ENCODE measurements at places on chromosomes 6 and 20.
A peak's percentile ranks its signal among the peaks of the same experiment; 100 is the strongest.

- DNase-seq, result no peak
Observed at GRCh38 chr20:37414224-37415035, 68.5 kb downstream of the SRC start.

DNA sequence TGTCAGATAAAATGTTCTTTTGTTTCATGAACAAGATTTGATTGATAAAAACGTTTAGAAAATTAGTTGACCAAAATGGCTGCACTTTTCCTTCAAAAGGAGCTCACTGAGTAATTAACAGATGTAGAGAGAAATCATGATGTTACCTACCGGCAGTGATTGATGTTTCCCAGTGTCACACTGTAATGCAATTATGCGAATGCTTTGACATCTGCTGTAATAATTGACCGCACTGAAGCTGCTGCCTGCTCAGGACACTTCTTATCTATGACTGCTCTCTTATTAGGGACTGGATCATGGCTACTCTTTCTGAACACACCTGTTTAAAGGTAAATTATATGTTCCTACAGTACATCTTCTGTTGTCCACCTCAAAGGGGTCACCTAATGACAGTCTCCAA is 94.6 kb downstream of the GPR63 start:
- DNase-seq, result no peak

DNA sequence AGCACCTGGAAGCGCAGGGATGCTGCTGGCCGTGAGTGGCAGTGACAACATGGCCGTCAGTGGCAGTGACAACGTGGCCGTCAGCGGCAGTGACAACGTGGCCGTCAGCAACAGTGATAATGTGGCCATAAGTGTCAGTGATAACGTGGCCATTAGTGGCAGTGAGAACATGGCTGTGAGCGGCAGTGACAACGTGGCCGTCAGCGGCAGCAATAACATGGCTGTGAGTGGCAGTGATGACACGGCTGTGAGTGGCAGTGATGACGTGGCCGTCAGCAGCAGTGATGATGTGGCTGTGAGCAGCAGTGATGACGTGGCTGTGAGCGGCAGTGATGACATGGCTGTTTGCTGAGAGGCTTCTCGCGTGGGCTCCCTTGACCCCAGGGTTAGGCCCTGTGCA is 169.8 kb downstream of the ERMARD start:
- no peak for DNase-seq

- DNase-seq, result no peak
Observed at GRCh38 chr6:1496836-1497760, 107.7 kb downstream of the FOXF2 start.

- no peak for DNase-seq
Observed at GRCh38 chr20:8518878-8519277, 386.8 kb downstream of the PLCB1 start.

GRCh38 chr6:40328386-40328985 is 258.7 kb downstream of the LRFN2 start:
- no peak for DNase-seq

- DNase-seq, result no peak
Observed at GRCh38 chr6:127272576-127272975, 5.9 kb downstream of the RNF146 start.

DNA sequence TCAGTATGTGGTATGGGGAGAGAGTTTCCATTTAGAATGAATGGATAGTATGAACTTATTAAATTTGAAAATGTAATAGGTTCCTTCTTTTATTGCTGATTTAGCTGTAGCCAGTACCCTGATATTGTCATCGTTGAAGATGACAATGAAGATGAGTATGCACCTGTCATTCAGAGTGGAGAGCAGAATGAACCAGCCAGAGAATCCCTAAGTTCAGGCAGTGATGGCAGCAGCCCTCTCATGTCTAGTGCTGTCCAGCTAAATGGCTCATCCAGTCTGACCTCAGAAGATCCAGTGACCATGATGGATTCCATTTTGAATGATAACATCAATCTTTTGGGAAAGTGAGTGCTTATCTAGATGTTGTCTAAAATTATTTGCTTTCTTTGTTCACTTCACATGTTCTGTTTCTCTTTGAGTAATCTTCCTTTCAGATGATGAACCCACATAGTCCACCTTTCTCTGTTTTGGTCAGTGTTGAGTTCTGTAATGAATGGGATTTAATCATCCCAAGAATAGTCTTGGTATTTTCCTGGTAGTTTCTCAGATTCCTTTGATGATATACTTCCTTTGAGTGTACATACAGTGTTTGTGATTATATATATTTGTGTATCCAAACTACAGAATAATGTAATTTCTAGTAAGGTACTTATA is 23.3 kb downstream of the HSF2 start:
- no peak for DNase-seq

DNA sequence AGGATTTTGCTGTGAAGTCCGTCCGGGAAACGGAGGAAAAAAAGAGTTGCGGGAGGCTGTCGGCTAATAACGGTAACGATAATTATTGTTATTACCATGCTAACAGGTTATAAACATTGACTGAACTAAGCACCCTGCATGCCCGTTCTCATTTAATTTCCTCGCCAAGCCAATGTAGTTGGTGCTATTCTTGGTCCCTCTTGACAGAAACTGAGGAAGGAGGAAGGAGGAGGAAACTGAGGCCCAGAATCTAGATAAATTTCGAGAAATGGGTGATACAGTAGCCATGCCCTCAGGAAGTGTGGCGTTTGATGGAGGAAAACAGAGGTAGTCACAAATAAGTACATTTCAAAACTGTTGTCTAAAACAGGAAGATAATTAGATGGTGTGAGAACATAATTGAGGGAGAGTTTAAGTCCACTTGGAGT is 474 bp downstream of the TPX2 start:
- no peak for DNase-seq

- DNase-seq, result no peak
Observed at GRCh38 chr6:108831104-108831503, 17.1 kb upstream of the ARMC2 start.

- DNase-seq, result no peak
Observed at GRCh38 chr6:21801446-21802174, 208.1 kb downstream of the SOX4 start.

GRCh38 chr20:63580796-63581461 is 6.9 kb upstream of the HELZ2 start:
- peak; percentile 26 for DNase-seq

- DNase-seq, result no peak
Observed at GRCh38 chr20:20410678-20411077, 42.8 kb downstream of the INSM1 start.

DNA sequence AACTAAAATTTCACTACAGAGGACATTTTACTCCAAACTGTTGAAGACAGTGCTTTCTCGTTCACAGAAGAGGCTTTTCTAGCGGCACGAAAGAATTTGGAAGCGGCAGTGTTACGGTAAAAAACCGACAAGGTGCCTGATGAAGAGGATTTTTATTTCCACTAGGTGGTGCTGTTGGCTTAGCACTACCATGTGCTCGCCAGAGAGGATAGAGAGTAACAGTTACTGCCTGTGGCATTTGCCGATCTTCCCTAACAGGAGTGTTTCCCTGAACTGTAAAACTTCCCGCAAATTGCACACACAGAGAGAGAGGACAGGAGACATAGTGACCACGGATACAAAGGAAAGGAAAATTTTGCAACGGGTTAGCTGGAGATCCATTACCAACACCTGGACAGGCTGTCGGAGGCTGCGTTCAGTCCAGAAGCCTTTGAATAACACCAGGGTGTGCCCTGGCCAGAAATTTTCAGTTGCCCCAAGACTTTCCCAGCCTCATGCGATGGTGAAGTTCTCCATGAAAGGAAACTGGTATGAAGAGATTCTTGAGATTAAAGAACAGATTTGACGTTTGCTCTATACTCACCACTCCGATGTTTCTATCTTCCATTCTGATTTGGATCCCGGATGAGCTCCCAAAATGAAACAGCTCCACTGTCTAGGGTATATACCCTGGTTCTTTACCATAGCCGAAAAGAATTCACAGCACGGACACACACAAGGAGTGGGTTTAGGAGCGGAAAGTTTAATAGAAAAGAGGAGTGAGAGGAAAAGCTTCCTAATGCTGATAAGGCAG is 48.1 kb downstream of the HLA-DPB1 start:
- DNase-seq, result peak; percentile 17

DNA sequence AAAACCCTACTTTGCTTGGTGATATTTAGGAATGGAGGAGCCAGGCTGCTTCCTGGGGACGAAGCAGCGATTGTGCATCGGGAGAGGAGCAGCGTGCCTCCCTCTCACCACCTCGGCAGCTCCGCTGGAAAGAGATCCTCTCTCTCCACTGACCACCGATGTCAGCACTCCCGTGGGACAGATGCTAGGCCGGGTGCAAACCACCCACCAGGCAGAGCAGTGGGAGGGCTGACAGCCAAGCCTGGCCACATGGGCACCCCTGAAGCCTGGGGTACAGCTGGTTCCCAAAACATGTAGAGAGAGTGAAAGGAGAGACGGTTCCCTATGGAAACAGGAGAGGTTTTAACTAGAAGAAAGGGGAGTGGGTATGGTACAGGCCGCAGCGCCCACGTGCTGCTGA is 220.0 kb downstream of the ANKRD60 start:
- no peak for DNase-seq

GRCh38 chr6:166877906-166878305 is 78.4 kb downstream of the RNASET2 start:
- no peak for DNase-seq

GRCh38 chr20:3812259-3812681 is 8.1 kb upstream of the AP5S1 start:
- no peak for DNase-seq

DNA sequence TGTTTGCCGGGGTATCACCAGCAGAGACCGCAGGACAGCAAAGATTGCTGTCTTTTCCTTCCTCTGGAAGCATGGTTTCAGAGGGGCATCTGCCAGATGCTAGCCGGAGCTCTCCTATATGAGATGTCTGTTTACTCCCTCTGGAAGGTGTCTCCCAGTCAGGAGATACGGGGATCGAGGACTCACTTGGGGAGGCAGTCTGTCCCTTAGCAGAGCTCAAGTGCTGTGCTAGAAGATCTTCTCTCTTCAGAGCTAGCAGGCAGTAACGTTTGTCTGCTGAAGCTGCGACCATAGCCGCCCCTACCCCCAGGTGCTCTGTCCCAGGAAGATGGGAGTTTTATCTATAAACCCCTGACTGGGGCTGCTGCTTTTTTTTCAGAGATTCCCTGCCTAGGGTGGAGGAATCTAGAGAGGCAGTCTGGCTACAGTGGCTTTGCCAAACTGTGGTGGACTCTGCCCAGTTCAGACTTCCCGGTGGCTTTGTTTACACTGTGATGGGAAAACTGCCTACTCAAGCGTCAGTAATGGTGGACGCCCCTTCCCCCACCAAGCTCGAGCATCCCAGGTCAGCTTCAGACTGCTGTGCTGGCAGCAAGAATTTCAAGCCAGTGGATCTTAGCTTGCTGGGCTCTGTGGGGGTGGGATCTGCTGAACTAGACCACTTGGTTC is 133.0 kb upstream of the FLRT3 start:
- DNase-seq, result no peak

DNA sequence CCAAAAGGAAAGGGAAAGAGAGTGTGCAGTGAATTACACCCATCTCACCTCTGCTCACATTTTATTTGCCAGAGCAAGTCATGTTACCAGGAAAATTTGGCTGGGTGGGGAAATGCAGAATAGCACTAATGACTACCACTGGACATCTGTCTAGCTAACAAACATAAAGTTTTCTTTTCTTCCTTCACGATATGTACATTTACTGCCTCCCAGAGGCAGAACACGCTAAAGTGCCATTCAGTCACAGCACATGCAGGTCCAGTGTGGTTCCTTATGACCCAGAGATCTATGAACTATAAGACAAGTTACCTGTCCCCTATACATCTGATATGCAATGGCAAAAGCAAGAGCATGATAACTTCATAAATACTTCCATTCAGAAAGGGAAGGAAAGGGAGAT is 194.1 kb downstream of the OGFRL1 start:
- no peak for DNase-seq

DNA sequence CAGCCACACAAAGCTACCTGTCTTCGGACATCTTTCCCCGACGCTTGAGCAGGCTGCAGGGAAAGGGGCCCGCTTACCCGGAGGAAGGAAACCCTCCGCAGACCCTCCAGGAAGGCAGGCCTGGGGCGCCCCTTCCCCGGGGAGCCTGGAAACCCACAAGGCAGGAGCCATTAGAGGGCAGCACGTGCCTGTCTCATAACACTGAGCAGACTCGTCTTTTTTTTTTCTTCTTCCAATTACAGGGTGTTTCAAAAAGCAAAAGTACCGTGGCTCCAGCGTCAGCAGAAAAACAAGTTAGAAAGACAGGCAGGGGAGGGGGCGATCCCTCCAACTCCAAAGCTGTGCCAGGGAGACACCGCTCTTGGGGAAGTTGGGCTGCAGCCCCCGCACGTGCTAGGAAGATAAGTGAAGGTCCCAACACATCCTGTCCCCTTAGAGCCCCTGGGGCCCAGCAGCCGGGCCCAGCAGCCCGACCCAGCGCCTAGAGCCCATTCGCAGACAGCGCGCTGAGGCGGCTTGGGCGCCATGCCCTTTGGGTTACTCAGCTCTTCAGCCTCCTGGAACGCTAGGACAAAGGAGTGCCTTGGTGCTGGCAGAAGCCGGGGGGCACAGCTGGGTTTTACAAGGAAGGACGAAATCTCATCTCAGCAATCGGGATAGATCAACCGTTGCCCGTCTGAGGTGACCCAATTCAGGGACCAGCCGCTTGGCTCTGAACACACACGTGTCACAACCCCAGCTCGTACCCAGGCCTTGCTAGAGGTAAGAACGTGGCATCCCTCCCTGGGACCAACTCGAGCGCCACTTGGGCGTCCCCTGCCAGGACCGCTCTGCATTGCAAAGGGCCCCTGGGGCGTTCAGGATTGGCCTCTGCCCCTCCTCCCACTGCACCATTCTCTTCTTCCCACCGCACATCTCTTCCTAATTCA is 136.3 kb downstream of the LY86 start:
- DNase-seq, result peak; percentile 28

DNA sequence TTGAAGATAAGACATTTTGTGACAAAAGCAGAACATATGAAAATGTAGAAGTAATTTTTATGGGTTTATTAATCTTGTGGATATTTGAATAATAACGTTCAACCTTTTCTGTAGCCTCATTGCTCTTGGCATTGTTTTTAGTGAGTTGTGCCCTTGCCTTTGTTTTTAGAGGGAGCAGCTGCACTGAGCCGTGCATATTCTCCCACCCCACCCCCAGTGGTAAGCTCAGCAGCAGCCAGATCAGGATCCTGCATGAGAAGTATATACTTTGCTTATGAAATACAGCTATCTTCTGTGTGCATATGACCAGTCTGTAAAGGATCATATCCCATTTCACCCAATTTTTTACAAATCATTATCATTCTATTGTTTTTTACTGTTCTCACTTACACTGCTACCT is 184.2 kb downstream of the COL9A1 start:
- no peak for DNase-seq

DNA sequence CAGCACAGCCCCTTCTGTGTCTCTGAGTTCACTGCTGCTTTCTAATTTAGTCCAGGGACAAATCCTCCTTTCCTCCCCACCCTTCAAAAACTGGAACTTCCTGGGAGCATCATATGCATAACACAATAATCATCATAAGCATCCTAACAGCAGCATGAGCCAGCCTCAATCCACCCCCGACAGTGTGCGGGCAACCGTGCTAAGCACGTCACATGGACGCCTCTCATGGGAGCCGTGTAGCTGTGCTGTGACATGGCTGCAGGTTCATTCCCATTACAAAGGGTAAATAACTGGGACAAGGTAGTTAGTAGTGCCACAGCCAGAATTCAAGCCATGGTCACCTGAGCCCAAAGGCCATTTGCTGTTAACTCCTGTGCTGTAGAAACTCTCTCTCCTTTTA is 24.5 kb upstream of the ULBP3 start:
- DNase-seq, result no peak

Data from bone marrow (tissue), 2 donors.